ENCODE measurements at places on chromosomes 7 and 10.

DNA sequence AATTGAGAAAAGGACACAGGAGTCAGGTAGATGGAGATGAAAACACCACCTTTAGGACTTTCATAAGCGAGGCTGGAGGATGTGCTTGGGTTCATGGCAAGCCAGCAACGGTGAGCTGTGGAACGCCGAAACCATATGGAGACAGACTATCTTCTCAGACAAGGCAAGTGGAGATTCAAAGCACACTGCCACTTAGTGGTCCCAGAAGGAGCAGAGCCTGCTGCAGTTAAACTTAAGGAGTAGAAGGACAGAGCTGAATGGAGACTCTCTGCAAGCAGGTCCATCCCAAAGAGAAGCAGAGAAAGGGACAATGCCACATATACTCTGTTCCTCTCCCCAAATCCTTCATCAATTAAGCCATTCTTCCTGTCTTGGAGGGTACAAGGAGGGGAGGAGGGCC, 236.3 kb upstream of the HABP2 start:
- DNase-seq: no peak

DNA sequence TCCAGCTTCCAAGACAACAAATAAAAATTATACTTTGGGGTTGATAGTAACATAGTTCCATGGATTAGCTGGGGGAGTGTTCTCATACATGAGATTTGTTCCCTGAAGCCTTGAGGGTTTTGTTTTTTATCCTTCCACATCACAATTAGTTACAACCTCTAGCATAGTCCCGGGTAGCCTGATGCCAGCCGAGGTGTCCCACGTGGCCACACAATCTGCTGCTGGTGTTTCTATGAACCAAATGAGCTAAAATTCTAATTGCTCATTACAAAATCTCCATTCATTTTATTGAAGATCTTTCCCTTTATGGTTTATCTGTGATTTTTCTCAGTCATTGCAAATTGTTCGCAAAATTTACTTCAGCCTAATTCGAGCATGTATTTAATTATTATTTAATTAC, 84.7 kb downstream of the CACNA2D1 start:
- no peak for DNase-seq

DNA sequence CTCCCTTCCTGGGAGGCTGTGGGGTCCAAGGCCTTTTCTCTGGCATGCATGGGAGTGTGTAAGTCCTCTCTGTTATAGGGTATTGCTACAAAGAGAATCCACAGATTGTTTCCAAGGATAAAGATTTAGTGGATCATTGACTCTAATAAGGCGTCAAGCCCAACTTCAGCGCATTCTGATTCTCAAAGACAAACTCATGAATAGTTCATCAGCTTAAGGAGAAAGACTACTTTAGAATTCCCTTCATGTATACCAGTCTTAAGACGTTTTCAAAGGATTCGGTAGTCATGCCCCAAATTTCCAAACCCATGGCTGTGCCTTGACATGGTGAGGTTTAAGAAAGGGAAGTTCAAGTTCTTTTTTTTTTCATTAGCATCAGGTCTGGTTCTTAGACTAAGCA, 46.6 kb upstream of the ABLIM1 start:
- no peak for DNase-seq

DNA sequence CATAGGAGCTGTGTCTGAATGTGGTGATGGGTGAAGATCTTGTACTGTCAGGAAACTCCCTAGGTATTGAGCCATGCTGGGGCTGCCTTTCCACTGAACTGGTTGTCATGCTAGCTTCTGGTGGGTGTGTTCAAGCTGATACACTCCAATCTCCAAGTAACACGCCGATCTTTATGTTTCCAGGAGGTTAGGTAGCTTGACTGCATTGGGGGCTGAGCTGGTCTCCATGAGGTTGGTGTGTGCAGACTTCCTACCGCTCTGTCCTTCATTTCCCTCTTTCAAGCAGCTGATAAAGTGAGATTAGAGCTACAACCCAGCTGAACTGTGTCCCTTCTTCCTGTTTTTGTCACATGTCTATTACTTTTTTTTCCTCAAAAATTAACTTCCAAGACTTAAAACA, 265.5 kb downstream of the ANKRD30A start:
- DNase-seq: no peak

DNA sequence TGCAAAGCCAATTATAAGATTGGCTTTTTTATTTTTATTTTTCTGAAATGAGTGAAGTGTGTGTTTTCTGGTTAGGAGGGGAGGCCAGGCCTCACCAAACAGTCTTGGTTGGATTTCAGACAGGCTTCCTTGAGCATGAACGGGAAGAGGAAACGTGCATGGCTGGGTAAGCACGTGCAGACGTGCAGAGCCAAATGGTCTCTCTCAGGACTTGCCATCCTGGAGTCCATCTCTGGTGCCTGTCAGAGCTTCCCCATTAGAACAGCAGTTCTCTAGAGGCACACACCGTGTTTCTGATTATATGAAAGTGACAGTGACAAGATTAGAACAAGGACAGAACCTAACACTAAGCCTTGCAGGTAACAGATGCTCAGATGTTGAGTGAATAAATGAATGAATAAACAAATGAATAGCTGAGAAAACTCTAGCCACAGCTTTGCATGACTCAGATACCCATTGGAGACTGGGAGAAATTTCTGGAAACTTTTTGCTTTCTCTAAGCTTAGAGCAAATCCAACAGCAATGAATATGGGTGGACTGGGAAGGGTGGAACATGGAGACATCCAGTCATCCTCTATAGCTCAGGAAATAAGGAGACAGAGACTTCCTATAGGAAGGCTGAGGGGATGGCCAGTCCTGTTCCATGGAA, 11.8 kb upstream of the CALD1 start:
- DNase-seq: no peak

DNA sequence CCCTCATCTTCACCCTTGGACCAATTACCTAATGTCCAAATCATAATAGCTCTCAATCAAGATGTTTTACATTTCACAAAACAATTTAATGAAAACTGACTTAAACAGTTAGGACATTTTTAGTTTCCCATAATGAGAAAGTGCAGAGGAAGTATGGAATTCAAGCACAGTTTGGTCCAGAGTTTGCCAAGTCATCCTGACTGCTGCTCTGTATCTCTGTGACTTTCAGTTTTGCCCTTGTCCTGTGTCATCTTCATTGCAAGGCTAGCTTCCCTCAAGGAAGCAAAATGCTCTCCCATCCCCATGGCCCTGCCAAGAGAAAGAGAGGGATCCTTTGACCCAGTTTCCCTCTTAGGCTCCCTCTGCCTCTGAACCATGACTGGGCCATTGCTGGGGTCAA, 7.9 kb upstream of the PLEKHS1 start:
- no peak for DNase-seq

DNA sequence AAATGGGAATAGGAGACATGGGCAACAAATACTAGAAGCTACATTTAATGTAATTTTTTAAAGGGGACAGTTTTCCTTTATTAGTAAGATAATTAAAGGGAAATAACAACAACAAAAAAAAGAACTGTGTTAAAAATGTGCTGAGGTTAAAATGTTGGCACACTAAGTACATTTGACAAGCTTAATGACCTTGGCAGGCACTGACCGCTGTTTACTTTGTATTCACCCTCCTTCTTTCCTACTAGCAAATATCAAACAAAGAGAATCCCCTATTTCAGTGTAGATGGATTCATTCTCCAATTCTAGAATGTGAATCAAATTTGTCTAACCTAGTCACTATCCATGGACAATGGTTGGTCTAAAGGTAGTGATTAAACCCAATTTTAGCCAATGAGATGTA, 77.5 kb upstream of the TOMM7 start:
- no peak for DNase-seq

DNA sequence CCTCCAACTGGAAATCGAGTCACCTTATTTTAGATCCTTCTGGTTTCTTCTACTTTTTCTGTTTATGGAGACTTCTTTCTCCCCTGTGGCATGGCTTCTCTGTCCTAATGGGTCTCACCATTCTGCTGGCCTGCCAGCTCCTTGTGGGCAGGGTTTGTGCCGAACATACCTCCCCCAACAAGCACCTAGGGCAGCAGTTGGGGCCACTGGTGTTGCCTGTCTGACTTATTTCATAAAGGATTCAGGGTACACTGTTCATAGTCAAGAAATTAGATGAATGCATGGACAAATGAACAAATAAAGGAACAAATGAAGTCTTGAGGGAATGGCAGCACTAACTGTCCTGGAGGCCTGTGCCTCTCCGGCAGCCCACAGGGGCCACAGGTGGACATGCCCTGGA, 55.6 kb upstream of the DOCK1 start:
- DNase-seq: no peak

GRCh38 chr10:47409171-47409865, 25.2 kb upstream of the ZNF488 start:
- DNase-seq: no peak

GRCh38 chr10:94397549-94398370, 4.6 kb upstream of the TBC1D12 start:
- DNase-seq: no peak

DNA sequence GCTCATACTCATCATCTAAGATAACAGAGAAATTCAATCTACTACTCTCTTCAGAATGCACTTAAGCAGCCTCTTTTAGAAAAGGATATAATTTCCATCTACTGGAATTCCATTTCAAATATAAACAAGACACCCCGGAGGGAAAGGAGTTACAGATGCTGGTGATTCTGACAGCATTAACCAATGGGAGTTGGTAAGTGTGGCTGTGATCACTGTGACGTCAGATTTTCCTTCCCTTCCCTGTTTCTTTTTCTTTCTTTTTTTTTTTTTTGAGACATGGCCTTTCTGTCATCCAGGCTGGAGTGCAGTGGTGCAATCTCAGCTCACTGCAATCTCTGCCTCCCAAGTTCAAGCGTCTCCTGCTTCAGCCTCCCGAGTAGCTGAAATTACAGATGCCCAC, 106.6 kb downstream of the ACTR3B start:
- DNase-seq: no peak

DNA sequence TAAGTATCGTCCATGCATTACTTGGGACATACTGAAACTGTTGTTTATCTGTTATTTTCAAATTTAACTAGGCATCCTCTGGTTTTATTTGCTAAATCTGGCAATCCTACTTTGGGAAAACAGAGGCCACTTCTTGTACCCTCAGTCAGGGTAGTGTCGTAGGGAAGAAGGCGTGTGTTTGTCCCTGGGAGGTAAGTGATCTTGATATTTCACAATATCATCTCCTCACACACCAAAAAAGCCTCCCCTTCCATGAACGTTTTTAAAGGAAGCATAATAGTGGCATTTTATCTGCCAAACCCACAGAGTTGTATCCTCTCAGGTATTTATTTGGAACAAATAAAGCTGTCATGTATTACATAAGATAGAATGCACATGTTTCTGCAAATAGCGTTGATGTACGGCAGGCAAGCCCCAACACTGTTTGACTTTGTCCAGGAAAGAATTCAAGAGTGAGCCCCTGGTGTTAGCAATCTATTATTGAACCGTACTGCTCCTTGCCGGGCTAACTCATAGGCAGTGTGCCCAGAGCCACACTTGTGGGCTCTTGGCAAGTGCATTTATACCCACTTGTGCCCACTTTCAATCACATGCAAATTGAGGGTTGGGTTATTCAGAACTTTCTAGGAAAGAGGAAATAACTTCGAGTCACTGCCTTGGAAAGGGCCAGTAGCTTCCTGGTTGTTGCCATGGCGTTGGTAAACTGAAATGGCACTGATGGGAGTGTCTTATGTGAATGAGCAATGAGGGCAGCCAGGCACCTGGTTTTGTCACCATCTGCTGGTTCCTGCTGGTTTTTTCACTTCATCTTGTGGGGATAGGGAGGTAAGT, 266.0 kb downstream of the USP6NL start:
- DNase-seq: no peak

DNA sequence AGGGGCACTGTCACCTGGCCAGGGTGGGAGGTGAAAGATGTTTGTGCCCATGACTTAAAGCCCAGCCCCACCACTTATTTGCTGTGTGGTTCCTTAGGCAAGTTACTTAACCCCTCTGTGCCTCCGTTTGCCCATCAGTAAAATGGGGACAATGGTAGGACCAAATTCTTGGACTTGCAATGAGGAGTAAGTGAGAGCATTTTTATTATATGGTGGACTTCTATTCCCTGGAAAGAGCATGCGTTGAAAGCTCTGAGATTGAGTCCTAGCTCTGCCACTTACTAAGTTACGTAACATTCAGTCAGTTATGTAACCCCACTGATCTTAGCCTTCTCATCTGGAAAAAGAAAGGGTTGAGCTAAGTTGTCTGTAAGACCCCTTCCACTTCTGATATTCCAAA, 18.8 kb downstream of the VSIR start:
- DNase-seq: no peak

GRCh38 chr7:22110227-22110839, 164.6 kb upstream of the CDCA7L start:
- peak; percentile 25 for DNase-seq

DNA sequence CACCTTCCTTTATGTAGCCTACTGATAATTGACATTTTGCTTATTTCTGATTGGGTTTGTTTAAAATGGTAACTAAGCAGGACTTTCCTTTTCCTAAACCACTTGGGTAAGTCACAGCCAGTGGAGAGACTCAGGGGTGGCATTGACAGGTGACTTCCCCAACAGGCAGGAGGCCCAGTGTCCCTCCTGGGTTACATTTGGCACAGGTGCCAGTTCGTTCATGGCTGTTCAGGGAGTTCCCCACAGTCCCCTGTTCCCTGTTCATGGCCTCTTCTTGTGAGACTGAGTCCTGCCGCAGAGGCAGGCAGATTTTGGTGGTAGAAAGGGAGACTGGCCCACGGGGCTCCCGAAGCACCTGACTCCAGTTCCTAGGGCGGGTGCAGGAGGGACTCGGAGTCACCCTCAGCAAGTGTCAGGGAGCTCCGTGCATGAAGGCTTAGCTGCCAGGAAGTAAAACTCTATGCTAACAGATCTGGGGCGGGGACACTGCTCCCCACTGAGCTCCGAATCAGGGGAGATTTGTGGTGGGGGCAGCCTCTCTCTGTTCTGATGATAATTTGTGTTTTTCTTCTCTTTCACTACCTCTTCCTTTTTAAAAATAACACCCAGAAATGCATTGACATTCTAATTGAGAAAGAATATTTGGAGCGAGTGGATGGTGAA, 84.1 kb downstream of the EZH2 start:
- DNase-seq: no peak

- DNase-seq: no peak
These were observed 983.7 kb downstream of the GATA3 start for GRCh38 chr10:9038146-9038714.

DNA sequence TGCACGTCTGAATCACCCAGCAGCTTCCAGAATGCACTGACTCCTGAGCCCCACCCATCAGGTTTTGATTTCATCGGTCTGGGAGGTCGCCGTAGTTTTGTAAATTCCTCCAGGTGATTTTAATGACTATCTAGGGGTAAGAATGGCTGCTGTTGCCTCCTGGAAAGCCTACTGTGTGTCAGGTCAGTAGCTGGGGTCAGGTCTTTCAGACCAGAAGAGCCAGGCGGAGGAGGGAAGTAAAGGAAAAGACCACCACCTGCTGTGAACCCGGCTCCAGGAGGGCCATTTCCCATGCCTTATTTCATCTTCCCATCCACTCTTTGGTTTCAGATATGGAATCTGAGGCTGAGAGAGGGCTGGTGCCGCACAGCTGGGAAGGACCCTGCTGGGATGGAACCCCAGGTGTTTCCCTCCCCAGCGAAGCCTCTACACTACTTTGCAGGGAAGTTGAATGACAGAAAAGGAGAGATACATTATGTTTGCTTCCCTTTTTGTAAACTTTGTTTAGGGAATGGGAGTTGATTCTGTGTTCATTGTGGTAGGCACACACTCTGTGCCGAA, 19.8 kb downstream of the ADAMTS14 start:
- no peak for DNase-seq

- DNase-seq: no peak
These were observed 3.1 kb upstream of the TAS2R38 start for GRCh38 chr7:141976524-141977245.

Measured in stimulated activated CD4-positive, alpha-beta T cell treated with anti-CD3 and anti-CD28 coated beads, Interleukin-1b, Interleukin-23, amount 100 ng/mL, for 24 hours (primary cell).